ENCODE measurements at places on chromosomes 1 and 21.

DNA sequence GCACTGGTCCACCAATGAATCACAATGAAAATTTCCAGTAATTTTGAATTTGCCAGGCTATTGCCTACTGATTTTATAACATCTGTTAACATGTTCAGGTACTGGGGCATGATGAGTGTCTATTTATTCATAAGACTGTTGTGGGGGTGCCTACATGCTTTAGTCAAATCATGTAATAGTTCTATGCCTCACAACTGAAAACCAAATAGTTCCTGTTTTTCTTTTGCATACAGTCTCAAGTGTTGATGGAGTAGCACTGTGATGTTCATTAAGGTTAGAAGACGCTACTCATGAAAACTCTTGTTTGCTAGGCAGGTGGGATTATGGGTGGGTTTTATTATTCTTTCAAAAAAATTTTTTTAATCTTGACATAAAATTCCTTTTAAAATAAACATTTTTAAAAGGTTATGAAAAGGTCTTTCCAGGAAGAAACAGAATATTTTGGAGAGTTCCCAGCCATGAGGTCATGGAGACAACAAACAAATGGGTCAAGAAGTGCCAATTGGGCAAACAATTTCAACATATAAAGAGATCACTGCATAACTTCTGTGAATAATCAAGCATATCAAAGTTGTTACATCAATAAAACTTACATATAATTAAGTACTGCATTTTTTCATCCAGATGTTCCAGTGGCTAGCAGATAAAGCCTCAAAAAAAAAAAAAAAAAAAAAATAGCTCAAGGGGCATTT is 40.2 kb upstream of the NHLH2 start:
- no peak for DNase-seq

GRCh38 chr1:93186667-93187066 is 6.1 kb downstream of the CCDC18 start:
- no peak for DNase-seq

DNA sequence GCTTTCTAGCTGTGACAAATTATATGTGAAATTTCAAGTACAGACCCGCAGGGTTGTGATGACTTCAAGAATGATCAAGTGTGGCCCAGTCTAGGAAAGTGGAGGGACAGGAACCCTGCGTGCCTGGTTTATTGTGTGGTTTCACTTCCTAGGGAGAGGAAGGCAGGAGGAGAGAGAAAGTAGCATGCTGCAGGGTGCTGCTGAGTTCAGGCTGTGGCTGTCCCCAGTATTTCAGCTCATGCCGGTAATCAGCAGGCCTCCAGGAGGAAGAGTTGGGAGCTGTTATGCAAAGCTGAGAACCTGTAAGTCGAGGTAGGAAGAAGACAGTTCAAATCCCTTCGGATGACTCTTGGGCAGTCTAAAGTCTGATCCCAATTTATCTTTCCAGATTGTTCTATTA is 140.4 kb downstream of the ROR1 start:
- peak; percentile 15 for DNase-seq

GRCh38 chr1:79042539-79042938 is 36.0 kb upstream of the ADGRL4 start:
- DNase-seq, result no peak

GRCh38 chr1:215418876-215419447 is 148.1 kb upstream of the KCTD3 start:
- no peak for DNase-seq

DNA sequence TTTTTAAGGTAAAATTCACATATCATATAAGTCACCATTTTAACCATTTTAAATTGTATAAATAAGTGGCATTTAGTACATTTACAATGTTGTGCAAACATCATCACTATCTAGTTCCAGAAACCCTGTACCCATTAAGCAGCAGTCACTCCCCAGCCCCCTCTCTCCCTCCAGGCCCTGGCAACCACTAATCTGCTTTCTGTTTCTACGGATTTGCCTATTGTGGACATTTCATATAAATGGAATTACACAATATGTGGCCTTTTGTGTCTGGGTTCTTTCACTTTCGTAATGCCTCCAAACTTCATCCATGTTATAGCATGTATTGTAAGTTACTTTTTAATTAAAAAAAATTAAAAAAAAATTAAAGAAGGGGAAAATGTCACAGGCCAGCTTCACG is 58.0 kb upstream of the RAB3GAP2 start:
- peak; percentile 18 for DNase-seq

DNA sequence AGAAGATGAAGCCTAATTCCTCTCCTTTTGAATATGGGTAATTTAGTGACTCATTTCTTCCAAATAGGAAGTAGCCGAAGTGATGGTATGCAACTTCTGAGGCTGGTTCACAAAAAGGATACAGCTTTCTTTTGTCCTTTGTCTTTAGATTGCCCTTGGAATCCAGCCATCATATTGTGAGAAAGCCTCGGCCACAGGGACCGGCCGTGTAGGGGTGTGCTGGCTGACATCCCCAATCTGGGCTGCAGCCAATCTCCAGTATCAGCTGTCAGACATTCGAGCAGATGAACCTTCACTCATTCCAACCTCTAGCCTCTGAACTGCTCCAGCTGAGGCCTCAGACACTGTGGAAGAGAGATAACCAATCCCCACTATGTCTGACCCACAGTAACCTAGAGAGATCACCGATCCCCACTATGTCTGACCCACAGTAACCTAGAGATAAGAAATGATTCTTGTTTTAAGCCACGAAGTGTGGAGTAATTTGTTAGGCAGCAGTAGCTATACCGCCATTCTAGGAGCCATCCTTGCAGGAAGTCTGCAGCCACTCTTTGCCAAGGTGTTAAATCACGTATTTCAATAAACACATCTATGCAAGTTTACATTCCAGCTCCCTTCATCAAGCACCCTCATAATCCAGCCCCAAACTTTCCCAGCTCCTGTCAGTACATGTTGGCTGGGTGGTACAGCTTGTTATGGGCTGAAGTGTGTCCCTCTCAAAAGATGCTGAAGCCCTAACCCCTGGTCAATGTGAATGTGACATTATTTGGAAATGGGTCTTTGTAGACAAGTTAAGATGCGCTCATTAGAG is 2.9 kb upstream of the DIP2A start:
- peak; percentile 72 for DNase-seq

- peak; percentile 55 for DNase-seq
These were observed 21.8 kb downstream of the TGFBR3 start for GRCh38 chr1:91864017-91864700.

DNA sequence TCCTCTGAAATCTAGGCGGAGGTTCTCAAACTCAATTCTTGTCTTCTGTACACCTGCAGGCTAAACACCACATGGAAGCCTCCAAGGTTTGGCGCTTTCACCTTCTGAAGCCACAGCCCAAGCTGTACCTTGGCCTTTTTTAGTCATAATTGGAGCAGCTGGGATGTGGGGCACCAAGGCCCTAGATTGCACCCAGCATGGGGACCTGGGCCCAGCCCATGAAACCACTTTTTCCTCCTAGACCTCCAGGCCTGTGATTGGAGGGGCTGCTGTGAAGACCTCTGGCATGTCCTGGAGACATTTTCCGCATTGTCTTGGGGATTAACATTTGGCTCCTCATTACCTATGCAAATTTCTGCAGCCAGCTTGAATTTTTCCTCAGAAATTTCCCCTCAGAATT is 181.0 kb downstream of the TYW3 start:
- DNase-seq, result no peak

- peak; percentile 93 for DNase-seq
These were observed at the start of gene CITED4 for GRCh38 chr1:40862008-40862863. Gene CITED4 (minus strand): TSS chr1:40862363. CDS start chr1:40862127, 236 bp downstream.

DNA sequence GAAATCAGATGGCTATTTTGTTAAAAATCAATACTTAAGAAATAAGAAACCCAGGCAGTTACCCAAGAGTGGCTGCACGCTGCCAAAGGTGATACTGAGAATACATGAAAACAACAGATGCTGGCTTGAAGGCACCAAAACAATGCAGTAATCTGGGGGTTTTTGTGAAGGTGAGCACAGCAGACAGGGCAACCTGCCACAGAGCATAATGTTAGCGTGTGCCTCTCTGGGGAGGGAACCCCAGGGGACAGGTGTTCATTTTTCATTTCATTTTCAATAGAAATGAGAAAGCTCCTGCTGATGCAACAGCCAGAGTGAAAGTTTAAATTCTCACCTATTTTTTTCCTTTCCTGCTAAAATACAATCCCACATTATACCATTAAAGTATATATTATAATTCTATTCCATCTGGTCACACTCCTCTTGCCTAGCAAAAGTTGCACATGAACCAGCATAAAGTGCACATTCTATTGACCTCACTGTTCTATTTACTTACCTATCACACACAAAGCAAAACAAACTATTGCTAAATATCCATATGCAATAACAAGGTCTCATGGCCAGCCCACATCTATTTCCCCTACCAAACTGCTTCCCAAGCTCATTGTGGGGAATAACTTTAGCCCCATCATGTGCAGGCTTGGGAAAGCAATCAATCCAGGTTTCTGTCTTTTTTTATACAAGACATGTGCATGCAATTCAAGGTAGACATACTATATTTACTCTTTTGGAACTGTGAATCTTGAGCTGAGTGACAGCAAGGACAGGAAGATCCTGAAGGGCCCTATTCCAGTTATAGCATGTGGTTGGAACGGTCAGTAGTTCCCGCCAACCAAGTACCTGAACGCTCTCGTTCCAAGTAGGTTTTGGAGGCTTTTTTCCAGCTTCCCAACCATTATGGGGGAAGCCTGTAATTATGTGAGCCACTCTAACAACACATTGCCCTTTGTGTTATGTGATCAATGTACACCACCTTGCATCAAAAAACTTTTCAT is 173.6 kb downstream of the RERE start:
- no peak for DNase-seq

DNA sequence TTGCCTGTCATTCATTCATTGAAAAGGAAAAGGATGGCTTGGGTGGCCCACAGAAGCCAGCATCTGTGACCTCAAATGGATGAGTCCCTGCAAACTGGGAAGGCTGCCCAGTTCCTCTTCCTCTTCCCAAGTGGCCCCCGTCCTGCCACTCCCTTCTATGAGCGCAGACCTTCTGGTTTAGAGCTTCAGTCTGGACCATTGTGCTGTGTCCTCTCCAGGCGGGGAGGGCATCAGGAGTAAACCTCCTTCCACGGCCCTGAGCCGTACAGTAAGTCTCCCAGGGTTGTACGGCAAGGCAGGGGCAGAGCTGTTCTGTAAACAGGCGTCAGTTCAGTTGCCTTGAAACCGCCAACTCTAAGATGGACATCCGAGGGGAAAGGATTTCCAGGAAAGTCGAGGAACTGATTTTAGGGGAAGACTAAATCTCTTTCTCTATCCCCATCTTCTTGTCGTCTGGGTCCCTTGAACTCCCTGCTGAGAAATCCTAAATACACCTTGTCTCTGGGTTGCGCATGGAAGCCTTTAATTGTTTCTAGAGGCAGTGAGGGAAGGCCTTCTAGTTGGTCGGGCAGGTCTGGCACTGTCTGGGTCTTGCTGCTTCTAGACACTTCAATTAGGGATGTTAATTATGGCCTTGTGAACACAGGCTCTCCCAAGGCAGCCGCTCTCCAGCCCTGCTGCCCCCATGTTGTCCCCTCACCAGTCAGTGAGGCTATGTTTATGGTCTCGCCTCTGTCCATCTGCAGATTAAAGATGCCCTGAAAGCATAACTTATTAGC is 22.1 kb downstream of the SOX13 start:
- DNase-seq, result no peak

DNA sequence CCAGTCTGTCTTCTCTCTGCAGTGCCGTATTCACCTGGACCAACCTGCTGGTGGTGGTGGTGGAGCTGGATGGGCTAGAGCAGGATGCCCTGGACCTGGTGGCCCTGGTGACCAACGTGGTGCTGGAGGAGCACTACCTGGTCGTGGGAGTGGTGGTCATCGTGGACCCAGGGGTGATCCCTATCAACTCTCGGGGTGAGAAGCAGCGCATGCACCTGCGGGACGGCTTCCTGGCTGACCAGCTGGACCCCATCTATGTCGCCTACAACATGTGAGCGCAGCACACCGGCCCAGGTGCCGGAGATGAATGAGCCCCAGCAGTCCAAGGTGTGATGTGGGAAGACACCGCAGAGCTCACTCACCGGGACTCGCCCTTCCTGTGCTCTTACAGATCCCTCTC is 37.5 kb downstream of the S100B start:
- no peak for DNase-seq

DNA sequence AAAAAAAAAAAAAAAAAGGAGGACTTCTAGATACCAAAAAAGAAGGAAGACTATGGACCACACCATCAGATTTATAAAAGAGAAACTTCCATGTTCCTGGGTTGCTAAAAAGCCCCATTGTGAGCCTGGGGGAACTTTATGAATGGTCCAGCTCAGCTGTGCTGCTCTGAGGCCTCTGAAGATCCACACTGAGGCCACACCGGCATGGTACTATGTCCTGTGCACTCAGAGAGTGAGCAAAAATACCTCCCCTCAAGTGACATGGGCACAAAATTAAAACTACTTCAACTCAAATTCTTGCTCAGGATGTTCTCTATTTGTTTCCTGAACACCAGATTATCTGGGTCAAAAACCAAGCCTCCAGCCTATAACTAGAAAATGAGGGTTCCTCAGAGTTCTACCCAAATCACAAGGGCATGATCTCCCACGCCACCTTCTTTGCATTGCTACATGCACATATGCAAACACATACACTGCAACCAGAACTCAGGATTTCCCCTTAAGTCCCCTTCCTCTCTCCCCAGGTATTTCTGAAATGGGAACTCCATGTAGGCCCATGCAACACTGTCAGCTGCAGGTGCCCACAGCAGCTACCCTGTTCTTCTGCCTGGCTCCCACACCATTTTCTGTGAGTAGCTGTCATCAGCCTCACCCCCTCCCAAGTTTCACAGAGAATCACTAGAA is 94.4 kb downstream of the SH3GLB1 start:
- no peak for DNase-seq

- DNase-seq, result peak; percentile 23
These were observed 152.9 kb downstream of the FCRL5 start for GRCh38 chr1:157399343-157399983.

DNA sequence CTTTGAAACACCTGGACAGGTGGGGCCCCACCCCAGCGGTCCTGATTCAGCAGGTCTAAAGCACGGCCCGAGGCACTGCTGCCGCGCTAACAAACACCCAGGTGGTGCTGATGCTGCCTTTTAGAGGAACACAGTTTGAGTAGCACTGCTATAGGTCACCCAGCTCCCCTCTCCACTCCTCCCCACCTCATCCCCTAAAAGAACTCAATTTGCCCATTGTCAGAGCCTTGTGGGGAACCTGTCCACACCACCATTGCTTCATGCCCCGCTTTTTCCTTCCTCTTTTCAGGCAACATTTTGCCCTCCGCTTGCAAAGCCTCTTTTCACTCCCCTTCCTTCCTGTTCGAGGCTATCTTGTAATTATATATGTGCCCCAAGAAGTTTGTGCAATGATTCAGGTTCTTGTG is 26.2 kb upstream of the PADI4 start:
- no peak for DNase-seq

DNA sequence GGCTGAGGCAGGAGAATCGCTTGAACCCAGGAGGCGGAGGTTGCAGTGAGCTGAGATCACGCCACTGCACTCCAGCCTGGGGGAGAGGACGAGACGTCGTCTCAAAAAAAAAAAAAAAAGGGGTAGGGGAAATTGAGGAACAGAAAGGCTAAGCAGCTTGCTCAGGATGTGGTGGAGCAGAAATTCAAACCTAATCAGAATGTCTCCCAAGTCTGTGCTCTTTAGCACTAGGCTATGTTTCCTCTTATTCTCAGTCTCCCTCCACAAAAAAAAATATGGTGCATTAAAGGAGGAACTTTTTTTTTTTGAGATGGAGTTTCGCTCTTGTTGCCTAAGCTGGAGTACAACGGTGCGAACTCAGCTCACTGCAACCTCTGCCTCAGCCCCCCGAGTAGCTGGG is 114.2 kb downstream of the SLC16A1 start:
- no peak for DNase-seq
